ENCODE measurements at places on chromosomes 6 and 20.

GRCh38 chr6:56751604-56752003, 108.9 kb upstream of the DST start:
- DNase-seq, result no peak

DNA sequence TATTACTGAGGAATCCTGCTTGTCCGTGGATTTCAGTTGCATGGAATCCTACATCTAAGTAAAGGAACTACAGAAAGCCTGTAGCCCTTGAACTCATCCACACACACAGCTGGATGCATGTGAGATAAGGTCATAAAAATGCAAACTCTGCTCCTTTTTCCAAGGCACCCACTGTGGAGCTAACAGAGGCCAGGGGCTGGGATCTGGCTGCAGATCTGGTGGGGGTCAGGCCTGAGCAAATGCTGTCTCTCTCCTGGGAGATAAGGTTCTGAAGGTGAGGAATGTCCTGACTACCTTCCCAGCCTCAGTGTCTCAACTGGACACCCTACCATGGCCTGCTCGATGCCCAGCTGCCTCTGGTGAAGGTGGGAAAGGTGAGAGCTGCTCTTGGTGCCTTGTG, 321.5 kb downstream of the LRFN2 start:
- DNase-seq, result no peak

DNA sequence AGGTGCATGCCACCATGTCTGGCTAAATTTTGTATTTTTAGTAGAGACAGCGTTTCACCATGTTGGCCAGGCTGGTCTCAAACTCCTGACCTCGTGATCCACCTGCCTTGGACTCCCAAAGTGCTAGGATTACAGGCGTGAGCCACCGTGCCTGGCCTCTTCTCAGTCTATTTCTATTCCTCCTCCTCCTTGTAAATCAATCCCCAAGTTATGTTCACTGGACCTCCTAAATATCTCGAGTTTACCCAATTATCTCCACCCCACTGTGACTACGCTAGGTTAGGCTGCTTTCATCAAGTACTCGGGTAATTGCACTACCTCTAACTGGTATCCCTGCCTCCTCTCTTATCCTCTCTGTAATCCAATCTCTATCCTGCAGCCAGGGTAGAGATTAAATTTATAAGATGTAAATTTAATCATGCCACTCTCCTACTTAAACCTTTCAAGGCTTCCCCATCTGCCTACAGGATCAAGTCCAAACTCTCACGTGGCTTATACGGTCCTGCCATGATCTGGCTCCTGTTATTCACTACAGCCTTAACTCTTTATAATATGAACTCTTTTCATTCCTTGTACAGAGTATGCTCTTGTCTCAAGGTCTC, 837 bp upstream of the MAD2L1BP start:
- DNase-seq, result no peak

DNA sequence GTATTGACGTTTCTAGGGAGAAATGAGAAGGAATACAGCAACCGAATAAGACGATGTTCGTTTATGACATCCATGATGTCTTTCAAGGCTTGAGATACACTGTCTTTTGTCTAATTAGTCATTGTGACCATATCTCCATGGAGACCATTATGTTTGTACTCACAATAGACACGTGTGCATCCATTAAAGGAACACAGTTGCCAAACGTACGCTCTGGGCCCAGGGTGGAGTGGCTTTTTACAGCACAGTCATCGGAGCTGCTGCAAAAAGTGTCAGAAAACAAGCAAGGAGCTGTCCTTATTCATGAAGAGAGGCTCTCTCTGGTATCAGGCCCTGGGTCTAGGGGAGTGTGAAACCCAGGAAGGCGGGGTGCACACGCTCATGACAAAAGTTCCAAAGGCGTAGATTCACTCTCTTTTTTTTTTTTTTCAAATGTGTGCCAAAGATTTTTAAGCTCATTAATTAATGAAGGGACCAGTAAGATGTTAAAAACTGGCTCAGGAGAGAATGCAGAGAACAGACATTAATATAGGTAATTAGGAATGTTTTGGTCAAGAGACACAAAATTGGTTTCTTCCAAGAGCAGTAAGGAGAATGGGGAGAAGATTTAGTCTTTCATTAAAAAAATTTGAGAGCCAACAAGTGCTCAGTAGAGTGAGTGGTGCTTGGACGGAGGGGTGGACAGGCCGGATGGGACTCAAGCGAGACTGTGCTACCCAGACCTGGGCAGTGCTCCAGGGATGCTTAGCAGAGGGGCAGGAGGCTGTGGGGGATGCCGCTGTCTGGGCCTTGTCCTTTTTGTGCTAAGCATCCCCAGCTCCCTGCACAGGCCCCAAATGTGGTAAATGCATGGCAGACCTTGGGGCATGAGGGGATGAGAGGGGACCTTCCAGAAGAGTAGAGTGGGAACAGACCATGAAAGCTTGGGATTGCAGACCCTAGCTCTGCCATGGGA, 34.9 kb upstream of the GTSF1L start:
- DNase-seq, result no peak

DNA sequence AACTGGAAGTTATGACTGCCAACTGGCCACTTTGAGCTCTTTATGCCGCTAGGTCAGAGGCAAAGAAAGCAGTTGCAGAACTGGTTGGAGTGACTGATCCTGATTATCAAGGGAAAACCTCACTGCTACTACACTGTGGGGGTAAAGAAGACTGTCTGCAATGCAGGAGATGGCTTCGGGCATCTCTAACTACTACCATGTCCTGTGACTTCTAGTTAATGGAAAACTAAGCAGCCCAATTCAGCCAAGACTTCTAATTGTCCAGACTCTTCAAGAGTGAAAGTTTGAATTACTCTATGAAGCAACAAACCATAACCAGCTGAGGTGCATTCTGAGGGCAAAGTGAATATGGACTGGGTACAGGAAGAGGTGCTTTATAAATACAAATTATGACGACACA, 773.6 kb upstream of the SLC35B3 start:
- no peak for DNase-seq

GRCh38 chr6:158744986-158745430, 74.2 kb downstream of the EZR start:
- no peak for DNase-seq

DNA sequence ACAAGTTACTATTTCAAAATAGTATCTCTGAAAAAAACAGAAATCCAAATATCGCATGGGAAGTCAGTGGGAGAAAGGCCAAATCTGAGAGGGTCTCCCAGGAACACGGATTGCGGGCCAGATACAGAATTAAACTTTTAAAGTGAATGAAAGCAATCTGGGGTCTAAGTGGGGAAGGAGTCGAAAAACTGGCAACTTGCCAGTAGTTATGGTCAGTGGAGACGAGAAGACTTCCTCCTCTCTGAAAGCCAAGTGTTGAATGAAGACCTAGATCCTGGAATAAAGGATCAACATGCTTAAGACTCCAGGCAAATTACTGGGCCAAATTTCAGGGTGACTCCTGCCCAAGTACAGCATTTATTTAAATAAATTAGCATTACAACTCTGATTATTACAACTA, 123.6 kb downstream of the BFSP1 start:
- DNase-seq, result no peak

DNA sequence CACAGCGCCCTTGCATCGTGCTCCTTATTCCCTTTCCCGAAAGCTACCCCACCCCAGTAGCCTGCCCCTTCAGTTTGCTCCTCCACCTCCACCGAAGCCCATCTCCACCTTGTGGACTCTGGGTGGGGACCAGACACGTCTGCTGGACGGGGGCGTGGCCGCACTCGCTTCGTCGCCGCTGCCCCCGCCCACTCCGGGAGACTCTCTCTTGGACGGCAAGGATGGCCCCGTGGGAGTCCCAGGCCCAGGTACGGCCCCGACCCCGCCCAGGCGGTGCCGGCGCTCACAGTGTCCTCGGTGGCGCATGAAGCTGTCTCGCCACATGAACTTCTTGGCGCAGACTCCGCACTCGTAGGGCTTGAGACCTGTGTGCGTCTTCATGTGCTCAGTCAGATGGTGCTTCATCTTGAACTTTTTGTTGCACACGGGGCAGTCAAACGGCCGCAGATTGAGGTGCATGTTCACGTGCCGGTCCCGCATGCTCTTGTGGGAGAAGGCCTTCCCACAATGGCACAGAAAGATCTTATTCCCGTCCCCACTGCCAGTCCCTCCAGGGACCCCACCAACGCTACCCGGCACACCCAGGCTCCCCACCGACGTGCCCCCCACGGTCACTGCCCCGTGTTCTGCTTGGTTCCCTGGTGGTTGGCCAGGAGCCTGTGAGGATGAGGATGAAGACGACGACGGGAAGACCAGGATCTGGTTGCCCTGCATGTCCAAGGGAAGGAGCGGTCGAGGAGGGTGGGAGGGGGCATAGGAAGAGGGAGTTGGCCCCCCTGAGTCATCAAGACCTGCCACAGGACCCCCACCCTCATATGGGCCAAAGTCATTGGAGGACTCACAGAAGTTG, 1.3 kb upstream of the TAPBP start:
- no peak for DNase-seq

GRCh38 chr6:112881828-112882780, 535.0 kb downstream of the RFPL4B start:
- DNase-seq, result peak; percentile 36

DNA sequence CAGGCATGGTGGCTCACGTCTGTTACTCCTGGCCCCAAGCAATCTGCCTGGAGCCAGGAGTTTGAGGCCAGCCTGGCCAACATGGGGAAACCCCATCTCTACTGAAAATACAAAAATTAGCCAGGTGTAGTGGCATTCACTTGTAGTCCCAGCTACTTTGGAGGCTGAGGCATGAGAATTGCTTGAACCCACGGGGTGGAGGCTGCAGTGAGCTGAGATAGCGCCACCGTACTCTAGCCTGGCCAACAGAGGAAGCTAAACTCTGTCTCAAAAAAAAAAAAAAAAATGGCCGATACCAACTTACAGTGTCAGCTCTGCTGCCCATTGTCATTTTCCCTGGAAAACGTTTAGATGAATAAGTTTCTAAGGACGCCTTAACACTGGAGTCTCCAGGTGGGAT, 489.9 kb downstream of the TFAP2A start:
- no peak for DNase-seq

- DNase-seq, result no peak
These were observed 5.2 kb downstream of the TFAP2C start for GRCh38 chr20:56634307-56634706.

DNA sequence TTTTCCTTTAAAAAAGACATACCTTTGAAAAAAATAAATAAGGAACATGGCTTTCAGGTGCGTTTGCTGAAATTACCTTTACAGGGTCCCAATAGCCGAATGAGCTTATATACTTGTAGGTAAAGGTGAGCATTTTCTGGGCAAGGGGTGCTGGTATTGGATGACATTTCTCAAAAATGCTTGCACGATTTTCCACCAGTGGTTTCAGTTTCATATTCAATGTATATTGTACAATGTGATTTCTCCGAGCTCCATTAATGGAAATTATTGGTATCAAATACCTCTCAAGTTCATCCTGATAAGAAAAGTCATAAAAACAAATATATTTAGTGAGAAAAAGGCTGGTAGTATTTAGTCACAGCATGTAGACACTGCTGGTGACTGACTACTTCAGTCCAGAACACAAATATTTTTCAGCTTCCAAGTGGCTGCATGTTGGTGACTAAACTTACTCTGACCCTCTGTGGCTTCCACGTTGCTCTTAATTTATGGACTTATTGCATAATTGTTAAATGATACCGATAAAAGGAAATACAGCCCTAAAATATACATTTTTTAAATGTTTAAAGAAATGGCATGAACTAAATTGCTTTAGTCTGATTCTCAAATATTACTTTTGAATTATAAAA, 32.9 kb upstream of the ZBTB24 start:
- no peak for DNase-seq

- DNase-seq, result no peak
These were observed 30.4 kb downstream of the AFDN start for GRCh38 chr6:167856999-167857660.

- DNase-seq, result peak; percentile 76
These were observed 183.6 kb downstream of the PRL start for GRCh38 chr6:22113026-22113766.

DNA sequence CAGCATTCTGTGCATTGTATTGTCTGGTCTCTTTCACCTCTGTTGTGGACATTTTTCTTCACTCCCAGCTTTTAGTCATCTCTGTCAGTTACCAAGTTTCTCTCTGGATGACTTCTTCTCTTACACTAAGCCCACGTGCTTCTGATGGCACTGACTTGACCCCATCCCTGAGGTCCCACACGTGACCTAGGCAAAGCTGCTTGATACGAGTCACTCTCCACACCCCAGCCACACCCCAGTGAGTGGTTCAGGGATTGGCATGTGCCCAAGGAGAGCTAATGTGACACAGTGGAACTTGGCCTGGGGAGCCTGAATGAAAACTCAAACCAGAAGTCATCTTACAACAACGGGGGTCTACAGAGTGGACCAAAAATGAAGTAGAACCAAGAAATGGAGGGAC, 32.2 kb downstream of the HTR1E start:
- DNase-seq, result no peak

DNA sequence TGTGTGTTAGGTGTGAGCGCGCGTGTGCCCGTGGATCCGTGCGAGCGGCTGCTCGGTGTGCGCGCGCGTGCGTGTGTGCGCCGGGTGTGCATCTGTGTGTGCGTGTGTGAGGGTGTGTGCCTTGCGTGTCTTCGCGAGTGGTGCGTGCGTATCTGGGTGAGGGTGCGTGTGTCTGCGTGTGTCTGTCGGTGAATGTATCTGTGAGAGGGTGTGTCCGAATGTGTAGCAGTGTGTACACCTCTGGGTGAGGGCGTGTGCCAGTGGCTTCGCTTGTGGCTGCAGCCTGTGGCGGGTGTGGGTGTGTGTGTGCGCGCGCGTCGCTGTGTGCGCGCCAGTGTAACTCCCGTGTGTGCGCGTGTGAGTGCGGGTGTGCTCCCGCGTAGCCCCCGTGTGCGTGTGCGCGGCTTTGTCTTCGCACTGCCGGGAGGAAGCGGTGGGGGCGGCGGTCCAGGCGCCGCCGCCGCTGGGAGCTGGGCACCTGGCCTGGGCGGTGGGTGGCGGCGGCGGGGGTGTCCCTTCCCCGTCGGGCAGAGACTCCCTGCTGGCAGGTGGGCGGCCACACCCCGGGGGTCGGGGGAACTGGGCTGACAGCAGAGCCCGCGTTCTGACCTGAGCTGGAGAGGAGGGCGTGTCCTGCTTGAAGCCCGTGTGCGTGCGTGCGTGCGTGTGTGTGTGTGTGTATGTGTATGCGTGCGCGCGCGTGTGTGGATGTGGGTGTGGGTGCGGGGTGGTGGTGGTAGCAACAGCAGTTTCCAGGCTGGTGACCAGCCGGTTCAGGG, 61.3 kb upstream of the EPB41L1 start:
- DNase-seq, result no peak

DNA sequence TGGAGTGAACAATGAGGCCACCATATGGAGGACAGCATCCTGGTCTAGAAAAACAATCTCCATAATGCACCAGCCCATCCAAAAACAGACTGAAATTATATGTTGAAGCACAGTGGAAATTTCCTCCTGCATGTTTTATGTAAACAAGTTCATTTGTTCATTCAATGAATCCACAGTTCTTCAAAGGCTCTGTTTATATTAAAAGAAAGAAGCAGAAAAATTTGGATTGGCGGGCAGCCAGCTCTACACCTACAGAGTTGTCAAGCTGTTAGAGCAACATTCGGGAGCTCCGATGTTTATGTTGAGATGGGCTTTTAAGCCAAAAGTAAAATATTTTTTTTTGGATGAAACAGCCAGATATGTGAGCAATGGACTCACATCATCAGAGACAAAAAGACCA, 395.3 kb upstream of the SULF2 start:
- DNase-seq, result no peak
